ENCODE measurements at places on chromosomes 2 and 18. TPM values are rescaled to one million over a fixed set of nuclear protein-coding genes. Genes with fewer than 3 reads are reported as not detected.

The DPP4 gene
- 101 TPM for total RNA-seq

The STEAP3 gene
- 3.1 TPM for total RNA-seq

The EIF2AK3 gene
- total RNA-seq = 19.3 TPM

The INPP5D gene
- 0.10 TPM for total RNA-seq

The RESP18 gene
- not detected for total RNA-seq

The FOSL2 gene
- 39.4 TPM for total RNA-seq

The RAD51AP2 gene
- total RNA-seq = not detected

The SALL3 gene
- total RNA-seq = 0.44 TPM

The FNDC4 gene
- 30.8 TPM for total RNA-seq

The CABYR gene
- 5.2 TPM for total RNA-seq

The THOC1 gene
- total RNA-seq = 13.2 TPM

All from cardiac ventricle fibroblast (primary cell).